ENCODE measurements at places on chromosomes 12 and 14.

DNA sequence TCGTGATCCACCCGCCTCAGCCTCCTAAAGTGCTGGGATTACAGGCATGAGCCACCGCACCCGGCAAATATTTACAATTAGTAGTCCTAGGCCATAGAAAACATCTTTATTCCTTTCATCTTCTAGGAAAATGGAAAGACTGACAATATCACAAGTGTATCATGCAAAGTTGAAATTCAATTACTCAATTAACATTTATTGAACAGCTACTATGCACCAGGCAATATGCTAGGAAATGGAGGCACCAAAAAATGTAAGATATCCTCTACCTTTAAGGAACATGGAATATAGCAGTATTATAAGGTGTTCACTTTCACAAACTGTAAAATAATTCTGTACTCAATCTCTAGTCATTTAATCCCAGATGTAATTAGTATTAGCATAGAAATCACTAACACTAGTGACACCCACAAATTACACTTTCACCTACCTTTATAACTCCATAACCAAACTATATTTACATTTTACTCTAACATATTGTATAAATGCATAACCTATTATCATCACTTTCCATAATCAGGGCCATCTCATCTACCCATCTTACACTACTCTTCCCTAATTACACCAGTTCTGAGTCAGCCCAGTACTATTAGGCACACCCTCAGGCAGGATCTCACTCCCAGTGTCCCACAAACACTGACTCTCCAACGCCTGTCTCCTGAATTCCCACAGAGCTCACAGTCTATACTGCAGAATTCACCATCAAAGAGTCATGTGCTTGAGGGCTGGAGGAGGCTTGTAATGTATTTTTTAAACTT lies 10.4 kb downstream of the CORO1C start:
- peak; percentile 58 for DNase-seq

DNA sequence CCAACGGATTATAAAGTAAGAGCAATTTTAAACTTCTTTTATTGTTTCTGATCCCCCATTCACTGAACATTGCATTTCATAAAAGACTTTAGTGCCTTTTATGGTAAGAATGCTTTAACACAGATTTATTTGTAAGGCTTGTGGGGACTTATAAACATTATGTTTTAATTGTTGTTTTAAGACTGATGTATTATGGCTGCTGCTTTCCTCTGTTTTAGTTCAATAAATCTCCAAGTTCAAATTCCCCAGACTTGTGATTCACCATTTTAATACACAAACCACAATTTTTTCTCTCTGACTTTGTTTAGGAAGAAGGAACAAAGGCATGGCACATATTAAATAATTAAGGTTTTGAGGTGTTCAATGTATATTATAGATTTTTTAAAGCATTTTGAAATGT lies 753.3 kb downstream of the SLC6A15 start:
- no peak for DNase-seq

GRCh38 chr14:96574171-96574632 lies 72.0 kb downstream of the PAPOLA start:
- DNase-seq: no peak

DNA sequence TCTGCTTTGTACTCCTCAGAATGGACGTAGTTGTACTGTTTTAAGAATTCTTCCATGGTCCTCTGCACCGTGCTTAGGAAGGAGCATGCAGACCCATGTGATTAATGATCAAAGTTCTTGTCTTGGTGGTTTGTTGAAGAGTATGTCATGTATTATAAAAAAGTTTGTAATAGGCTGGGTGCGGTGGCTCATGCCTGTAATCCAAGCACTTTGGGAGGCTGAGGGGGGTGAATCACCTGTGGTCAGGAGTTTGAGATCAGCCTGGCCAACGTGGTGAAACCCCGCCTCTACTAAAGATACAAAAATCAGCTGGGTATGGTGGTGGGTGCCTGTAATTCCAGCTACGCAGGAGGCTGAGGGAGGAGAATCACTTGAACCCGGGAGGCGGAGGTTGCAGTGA lies 61.8 kb upstream of the RTL1 start:
- DNase-seq: no peak

DNA sequence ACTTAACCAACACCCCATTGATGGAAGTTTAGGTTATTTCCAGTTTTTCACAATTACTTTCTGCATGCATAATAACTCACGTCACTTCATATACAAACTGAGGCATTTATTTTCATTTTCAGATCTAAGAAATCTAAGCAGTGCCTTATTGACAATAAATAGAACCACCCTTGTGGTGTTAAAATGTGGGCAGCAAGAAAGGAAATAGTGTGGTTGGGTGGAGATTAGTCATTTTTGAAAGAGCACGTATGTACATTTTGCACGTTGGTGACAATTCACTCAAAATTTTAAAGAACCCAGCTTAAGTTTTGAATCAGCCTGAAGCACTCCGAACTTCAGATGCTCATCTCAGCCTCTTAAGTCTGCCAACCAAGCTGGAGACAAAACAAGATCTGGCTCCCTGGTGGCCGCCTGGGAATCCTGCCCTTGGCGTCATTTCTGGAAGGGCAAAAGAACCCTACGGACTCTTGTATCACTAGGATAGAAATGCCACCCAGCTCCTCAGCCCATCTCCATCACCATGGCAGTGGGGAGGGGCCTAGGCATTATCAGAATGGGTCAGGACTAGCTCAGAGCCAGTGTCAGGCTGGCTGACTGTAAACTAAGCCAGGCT lies 89.5 kb upstream of the BCL2L14 start:
- DNase-seq: peak; percentile 7

- DNase-seq: peak; percentile 93
Measured at GRCh38 chr12:24039113-24039525, 89.6 kb upstream of the SOX5 start.

DNA sequence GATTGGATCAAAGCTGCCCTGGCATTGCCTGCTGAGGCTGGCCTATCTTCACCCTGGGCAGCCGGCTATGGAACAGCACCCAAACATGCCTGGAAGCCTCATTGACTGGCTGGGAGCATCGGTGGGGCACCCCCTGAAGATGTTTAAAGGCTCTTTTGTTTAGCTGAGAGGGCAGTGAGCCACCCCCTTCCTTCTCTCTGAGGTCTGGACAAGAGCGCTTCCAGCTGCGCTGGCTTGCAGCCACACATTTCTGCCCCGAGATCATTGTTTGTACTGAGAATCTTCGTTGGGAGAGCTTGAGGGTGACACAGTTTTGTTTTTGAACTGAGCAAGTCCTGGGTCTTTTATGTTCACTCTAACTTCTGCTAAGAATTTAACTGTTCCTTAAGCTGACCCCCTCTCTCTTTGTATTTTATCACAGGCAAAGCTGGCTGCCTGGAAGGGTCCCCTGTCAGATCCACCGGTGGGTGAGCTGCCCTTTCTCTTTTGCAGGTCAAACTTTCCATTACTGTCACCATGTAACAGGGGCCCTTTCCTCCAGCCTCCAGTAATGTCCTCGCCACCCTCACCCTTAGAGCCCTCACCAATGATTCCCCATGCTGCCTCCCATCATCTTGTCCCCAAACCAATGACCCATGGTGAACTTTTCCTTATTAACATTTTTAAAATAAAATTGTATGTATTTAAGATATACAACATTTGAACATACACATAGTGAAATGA lies 212.2 kb downstream of the KIF26A start:
- no peak for DNase-seq

- DNase-seq: no peak
Measured at GRCh38 chr12:52792185-52793029, 3.5 kb downstream of the KRT3 start.
